Fibroblast of skin of scalp (primary cell): ENCODE measurements at places on chromosomes 12 and 14.

DNA sequence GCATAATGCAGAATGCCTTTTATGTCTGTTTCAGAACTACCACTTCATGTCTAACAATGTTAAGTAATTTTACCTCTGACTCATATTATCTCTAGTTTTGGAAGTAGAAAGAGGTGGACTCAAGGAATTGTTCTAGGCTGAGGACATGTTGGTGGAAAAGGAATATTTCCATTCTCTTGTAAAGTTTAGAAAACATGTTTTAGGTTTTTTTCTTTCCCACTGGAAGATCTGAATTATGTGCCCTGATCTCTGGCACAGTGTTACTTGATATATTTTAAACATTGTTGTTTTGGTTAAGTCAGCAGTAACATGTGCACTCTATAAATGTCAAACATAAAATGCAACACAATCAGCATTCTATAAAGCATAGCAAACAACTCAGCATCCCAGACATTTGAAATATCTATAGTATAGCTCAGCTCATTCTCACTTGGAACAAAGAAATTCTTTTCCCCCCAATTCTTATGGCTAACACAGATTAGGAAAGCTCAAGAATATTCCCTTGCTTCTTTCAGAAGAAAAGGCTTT lies 202.3 kb downstream of the STXBP6 start:
- no peak for DNase-seq

GRCh38 chr12:13979772-13980378 lies 1.5 kb downstream of the GRIN2B start:
- no peak for DNase-seq

GRCh38 chr14:22844221-22845102 lies 8.1 kb downstream of the MMP14 start:
- no peak for DNase-seq

DNA sequence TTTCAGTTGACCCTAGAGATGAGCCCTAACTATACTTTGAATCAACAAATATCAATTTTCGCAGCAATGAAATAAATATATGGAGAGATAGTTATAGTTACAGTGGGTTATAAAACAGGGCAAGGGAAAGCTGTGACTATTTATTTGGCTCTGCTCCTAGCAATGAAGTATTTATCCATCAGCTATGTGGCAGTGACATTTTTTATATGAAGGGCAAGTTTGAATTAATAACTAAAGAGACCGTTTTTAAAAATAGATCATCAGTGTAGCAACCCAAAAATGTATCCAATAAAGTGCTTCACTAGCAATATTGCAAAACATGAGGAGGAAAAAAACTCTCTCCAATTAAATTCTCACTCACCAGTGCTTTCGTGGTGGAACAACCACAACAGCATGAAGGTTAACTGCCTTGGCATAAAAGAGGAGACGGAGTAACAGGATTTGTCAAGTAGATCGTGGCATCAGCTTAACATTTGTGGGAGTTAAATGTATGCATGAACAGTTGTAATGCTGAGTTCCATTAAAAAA lies 58.1 kb upstream of the NUDT4 start:
- peak; percentile 13 for DNase-seq

DNA sequence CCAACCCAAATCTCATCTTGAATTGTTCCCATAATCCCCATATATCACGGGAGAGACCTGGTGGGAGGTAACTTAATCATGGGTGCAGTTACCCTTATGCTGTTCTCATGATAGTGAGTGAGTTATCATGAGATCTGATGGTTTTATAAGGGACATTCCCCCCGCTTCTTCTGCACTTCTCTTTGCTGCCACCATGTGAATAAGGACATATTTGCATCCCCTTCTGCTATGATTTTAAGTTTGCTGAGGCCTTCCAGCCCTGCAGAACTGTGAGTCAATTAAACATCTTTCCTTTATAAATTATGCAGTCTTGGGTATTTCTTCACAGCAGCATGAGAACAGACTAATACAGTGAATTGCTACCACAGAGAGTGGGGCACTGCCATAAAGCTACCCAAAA lies 179.1 kb downstream of the LRIG3 start:
- peak; percentile 37 for DNase-seq

- no peak for DNase-seq
These were observed 5.0 kb downstream of the DAD1 start for GRCh38 chr14:22583994-22584393.

- DNase-seq = peak; percentile 24
These were observed 1.3 kb downstream of the TC2N start for GRCh38 chr14:91866061-91866460.

GRCh38 chr12:81759190-81760051 lies at the start of gene PPFIA2:
TSS of gene PPFIA2 (minus strand) at chr12:81759350.
- DNase-seq = peak; percentile 42

- no peak for DNase-seq
These were observed 943 bp downstream of the TESPA1 start for GRCh38 chr12:54983536-54984101.

DNA sequence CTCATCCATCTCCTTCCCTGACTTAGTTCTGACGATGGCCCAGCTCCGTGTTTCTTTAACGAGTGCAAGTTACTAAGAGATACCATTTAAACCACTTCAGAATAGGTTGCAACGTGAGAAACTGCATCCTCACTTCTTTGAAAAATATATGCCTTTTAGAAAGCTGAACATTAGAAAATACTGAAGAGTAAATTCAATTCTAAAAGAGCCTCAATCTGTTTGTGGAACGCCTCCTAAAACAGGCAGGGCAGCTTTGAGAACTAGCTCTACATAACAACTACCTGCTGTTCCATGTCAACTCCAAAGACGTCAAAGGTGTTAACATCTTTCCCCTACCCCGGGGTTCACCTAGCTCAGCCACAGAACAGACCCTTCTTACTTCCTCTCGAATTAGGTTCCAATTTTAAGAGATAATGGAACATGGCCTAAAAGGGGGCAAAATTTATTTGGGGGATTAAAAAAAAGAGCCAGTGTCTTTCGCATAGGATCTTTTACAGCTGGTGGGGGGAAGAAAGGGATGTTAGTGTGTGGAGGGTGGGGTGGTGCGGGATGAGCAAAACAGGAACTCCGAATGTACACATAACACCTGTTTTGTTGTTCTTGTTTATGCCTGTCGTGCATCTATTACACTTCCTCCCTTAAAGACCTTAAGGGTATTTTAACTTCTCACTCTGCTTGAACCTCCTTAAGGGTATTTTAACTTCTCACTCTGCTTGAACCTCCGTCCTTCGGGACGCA lies 3.3 kb downstream of the BHLHE41 start:
- DNase-seq = no peak
